T-cell (primary cell): ENCODE measurements at places on chromosomes 4 and X.

GRCh38 chr4:56803471-56803870 lies 18.0 kb downstream of the SPINK2 start:
- no peak for DNase-seq

DNA sequence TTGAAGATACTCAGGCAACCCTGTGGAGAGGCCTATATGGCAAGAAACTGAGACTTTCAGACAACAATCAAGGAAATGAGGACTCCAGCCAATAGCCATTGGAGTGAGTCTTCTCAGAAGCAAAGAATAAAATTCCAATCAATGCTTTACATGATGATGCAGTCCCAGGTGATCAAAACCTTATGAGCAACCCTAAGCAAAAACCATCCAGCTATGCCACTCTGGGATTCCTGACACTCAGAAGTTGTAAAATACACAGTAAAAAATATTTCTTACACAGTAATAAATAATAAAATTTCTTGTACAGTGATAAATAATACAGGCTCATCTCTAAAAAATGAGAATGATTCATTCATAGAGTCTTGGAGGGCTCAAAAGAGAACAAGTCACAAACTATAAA lies 150.6 kb downstream of the IL15 start:
- no peak for DNase-seq

DNA sequence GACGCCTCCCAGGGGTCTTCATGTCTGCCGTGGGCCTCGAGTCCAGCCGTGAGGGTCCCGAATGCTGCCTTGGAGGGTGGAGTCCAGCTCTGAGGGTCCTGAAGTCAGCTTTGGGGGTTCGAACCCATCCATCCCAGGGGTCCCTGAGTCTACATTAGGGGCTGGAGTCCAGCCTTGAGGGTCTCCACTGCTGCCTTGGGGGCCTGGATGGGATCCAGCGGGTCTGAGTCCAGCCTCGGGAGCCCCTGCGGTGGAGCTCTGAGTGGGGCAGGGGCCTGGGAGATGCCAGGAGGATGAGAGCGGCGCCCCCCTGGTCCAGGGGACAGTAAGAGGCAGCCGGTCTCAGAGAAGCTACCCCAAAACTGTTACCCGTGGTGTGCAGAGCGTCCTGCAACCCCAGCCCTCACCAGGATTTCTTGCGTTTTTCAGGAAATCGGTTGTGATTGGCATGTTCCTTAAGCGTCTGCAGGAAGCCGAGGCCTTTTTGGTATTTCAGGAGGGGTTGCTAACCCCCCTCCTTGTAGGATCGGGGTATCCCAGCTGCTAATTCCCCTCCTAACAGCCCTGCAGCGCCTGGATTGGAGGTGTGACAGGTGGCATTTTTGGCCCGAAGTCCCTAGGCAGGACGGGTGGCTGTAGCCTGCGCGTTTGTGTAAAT lies 1.7 kb upstream of the GTPBP6 start:
- no peak for DNase-seq

DNA sequence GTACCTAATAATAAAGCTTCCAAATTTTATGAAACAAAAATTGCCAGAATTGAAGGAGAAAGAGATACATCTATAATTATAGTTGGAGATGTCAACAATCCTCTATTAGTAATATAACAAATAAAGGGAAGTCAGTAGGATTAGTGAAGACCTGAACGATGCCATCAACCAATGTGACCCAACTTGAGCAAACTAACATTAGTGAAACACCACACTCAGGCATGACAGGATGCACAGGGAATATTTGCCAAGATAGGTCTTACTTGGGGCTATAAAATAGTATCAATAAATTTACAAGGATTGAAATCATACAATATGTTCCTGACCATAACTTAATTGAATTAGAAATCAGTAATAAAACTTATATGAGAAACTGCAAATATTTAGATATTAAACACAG lies 12.0 kb downstream of the SPON2 start:
- DNase-seq, result no peak

DNA sequence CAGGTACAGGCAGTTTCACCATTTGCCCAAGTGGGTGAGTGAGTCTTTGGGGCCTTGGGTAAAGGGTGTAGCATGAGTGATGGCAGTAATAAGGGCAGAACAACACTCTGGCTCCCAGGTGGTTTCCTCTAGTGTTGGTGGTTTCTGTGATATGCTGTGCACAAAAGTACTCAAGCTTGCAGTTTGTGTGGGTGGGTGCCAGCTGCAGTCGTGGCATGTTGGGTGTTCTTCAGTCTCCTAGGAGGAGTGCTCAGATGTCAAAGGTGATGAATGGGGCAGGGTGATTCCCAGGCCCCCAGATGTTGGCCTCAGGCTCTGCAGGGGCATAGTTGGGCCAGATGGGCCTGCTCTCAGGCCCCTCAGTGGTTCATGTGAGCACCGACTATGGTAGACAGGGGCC lies 166.1 kb upstream of the KLF8 start:
- DNase-seq, result no peak

DNA sequence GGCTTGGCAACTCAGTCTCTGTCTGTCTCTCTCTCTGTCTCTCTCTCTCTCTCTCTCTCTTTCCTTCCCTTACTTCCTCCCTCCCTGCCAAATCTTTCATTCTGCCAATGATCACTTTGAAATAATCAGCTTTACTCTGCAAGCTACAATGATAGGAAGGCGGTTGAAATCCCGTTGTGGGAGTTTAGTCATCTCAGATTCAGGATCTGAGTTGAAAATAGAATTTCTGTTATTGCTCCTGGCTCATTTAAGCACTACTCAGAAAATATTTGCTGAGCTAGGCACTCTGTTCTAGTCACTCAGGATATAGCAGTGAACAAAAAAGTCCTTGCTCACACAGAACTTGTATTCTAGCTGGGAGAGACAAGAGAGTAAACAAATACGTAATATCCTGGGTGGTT lies 56.3 kb upstream of the DCTD start:
- DNase-seq, result no peak

GRCh38 chr4:99103166-99103565 lies 14.6 kb upstream of the ADH5 start:
- DNase-seq, result no peak

DNA sequence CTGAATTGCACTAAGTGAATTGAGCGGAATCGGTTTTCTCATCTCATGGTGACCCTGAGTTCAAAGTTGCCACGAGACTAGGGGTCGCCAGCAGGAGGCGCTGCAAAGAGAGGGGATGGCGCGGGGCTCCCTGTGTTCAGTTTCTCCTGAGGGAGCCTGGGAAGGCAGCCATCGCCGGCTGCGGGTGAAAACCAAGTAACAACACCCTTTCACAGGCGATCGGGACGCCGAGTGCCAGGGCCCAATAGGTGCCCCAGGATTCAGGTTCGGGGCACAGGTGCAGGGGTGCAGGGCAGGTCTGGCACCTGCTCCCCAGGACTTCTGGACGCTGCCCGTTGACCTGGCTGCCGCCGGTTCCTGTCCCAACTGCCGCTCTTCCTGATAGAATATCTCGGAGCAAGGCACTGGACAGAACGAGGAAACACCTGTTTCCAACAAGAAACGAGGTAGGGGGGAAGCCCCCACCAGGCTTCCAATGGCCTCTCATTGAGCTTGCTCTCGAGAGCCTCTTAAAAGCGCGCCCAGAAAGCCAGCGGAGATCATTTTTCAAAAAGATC lies 1.1 kb upstream of the FGF16 start:
- no peak for DNase-seq

- DNase-seq, result no peak
These were observed 5.9 kb upstream of the RAB40AL start for GRCh38 chrX:102930990-102931756.

GRCh38 chr4:98627531-98628257 lies 30.7 kb downstream of the TSPAN5 start:
- no peak for DNase-seq

DNA sequence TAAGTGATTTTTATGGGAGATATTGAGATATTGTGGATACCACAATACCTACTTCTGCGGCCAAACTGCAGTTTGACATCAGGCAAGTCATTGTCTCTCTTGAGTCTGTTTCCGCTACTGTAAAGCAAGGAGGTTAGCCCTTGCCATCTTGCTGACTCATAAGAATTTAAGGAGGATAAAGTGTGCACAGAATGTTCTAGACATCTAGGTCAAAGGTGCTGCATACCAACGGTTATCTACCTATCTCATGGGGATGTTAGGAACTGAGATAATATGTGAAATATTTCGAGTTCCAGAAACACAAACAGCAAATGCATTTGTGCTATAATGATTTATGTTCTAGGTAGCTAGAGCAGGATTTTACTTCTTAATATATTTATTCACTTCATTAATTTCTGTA lies 211.5 kb upstream of the NR3C2 start:
- no peak for DNase-seq

DNA sequence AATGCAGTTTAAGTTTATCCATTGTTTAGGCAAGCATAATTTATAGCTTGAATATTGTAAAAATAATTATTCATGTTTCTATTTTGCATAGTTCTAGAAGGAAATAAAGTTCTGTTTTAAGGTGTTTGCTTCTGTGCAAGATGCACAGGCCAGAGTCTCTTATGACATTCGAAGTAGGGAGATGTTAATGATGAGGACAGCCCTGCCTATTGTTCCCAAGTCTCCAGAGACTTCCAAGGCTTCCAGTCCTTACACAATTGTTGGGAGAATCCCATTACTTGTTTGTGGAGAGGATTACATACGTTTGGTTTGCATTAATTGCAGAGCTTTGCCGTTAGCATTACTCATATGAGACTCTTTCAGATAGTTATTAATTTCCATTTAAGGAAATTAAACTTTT lies 96.2 kb upstream of the ANK2 start:
- no peak for DNase-seq

DNA sequence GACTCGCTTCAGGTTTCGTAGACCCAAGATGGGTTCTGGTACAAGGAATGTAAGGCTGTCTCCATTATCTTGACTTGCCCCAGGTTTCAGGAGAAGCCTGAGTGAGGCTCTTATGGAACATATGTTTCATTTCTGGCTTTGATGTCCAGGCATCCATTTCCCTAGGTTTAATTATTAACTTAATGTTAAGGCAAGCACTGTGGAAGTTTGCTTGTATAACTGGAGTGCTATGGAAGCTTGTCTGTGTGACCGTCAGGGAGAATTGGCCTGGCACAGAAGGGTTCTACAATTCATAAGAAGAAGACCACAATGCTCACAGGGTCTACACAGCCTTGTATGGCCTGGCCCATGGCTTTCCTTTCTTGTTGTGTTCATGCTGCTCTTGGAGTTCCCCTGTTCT lies 47.2 kb upstream of the PPP1R2C start:
- no peak for DNase-seq

DNA sequence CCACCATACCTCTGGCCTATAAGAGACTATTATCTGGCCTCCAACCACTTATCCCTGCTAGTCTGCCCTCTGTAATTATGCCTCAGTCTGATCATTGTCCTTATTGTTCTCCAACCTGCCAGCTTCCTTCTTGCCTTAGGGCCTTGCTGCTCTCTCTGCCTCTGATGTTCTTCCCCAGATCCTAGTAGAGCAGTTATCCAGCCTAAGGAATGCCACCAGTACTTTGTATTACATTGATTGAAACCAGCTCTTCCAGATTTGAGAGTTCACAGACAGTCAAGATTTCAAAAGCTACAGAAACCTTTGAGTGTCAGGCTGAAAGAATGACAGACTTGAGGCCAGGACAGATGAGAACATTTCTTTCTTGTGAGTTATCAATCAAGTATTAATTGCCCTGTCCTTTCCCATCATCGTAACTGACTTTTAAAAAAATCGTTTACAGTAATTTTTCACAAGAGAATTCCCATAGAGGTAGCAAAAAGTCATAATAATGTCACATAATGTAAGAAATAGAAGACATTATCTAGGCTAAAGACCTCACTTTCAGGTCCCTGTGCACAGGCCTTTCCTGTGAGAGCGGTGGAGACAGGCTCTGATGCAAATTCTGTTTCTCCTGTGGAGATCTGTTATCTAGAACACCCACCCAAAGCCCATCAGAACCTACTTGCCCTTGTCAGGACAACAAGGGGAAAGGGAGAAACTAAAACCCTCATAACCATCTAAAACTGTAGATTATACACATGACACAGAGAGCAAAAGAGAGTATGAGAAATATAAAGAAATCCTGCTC lies 64.1 kb upstream of the GUCY1A1 start:
- DNase-seq, result no peak

GRCh38 chrX:112889400-112889799 lies 48.8 kb upstream of the AMOT start:
- DNase-seq, result no peak

- no peak for DNase-seq
These were observed 24.3 kb downstream of the ZBTB33 start for GRCh38 chrX:120274958-120275357.

- DNase-seq, result no peak
These were observed 558.9 kb upstream of the TENM3 start for GRCh38 chr4:181684310-181684709.

GRCh38 chr4:78710536-78710935 lies 65.6 kb upstream of the BMP2K start:
- DNase-seq, result no peak

GRCh38 chr4:124478470-124478869 lies 234.1 kb downstream of the ANKRD50 start:
- no peak for DNase-seq

DNA sequence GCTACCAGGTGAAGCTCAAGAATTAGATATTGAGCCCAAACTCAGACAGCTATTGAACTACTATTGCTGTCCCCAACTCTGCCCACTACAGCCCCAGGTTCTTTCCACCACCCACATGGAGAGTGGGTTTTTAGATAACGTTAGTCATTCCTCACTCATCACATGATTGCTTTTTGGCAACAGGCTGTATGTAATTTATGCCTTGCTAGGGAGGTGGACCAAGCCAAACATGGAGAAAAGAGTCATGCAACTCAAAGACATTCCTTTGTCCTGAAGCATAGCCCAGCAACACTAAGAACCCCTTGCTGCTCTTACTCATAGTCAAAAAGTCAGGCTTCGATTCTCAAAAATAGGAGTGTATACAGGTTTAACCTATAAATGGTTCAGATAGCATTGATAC lies 275.9 kb upstream of the VCX3A start:
- no peak for DNase-seq

- no peak for DNase-seq
These were observed 1003.5 kb upstream of the LCORL start for GRCh38 chr4:19025031-19025430.

DNA sequence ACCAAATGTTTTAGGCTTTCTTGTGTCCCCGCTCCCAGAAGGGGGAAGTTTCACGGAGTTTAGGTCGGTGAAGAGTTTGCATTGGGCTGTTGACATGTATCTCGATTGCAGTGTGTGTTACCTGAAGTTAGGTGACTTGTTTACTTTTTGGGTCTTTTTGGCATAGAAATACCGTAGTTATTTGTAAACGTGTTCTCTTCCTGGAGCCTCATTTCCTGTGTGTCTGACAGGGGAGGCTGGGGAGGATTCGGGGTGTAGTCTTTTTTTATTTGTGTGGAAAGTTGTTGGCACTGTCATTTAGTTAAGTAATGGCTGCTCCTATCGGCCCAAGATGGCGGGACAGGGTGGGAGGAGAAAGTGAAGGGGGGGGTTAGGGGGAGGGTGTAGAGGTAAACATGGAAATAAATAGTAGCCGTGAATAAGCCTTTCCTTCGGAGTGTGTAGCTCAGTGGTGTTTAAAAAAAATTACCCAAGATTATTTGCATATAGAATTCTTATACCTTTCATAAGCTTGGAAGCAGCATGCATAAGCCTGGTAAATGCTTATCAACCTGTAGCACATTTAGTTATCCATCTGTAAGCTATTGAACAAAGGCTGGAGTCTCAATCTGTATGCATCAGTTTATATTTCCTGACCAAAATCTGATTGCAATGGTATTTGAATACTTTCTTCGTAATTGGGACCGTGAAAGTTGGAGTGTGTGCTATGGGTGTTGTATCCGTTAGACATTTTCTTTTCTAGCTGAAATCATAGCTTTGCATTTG lies 1.6 kb downstream of the KDM6A start:
- no peak for DNase-seq
